Hindlimb muscle (tissue), 1 donor: ENCODE measurements at places on chromosomes 6 and 20.

GRCh38 chr6:34248198-34248726 lies 544 bp downstream of the SMIM29 start:
- DNase-seq: no peak

DNA sequence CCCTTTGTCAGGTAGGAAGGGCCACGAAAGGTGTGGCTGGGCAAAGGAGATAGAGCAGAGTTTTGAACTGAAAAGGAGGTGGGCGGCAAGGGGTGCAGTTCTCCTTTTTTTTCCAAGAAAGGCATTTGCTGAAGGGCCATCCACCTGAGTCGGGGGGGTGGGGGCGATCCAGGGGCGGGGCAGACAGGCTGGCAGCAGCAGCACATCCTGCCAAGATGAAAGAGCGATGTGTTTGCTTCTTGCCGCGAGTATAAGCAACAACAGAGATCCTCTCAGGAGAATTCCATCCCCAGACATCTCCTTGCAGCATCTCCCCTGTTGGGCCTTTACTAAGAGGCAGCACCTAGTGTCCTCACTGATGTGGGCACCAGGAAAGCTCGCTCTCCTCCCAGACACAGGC lies 516.5 kb downstream of the CD83 start:
- DNase-seq: no peak

GRCh38 chr20:59453759-59454560 lies 150.4 kb upstream of the PHACTR3 start:
- DNase-seq: peak; percentile 78

GRCh38 chr20:35912881-35913280 lies 41.4 kb downstream of the SCAND1 start:
- no peak for DNase-seq

- DNase-seq: no peak
These were observed 1286.2 kb upstream of the EYS start for GRCh38 chr6:66993272-66993671.

GRCh38 chr6:118875672-118876071 lies 18.3 kb upstream of the ASF1A start:
- DNase-seq: no peak

- no peak for DNase-seq
These were observed 2.9 kb downstream of the COL20A1 start for GRCh38 chr20:63295846-63296245.

DNA sequence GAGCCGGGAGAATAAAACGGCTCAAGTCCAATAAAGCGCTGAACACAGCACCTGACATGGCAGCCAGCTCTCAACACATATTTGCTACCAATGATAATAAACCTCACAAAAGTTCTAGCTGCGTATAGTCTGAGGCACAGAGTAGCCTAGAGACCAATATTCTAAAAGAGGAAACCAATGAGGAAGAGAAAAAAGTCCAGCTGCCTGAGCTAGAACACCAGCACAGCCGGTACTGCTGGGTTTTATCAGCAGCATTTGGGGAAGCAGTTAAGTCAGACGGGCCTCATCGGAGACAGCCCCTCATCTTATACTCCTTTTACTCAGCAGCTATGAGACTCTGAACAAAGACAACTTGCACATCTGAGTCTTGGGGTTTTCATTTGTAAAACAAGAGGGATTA lies 2.4 kb upstream of the RTF2 start:
- no peak for DNase-seq

- DNase-seq: no peak
These were observed 41.2 kb downstream of the ZC3H12D start for GRCh38 chr6:149443411-149444181.

DNA sequence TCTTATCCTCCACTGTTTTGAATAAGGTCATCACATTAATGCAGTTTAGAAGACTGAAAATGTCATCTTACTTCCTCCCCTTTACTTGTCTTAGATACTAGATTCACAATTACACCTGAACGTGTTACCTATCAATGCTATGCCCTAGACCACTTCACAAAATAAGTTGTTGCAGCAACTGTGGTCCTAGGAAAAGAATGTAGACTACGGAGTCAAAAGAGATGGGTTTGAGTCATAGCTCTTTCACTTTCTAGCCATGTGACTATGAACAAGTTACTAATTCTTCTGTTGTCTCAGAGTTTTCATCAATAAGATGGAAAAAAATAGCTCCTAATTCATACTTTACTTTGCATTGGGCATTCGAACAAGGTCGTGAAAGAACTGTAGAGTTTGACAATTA lies 164.3 kb upstream of the PREP start:
- no peak for DNase-seq

DNA sequence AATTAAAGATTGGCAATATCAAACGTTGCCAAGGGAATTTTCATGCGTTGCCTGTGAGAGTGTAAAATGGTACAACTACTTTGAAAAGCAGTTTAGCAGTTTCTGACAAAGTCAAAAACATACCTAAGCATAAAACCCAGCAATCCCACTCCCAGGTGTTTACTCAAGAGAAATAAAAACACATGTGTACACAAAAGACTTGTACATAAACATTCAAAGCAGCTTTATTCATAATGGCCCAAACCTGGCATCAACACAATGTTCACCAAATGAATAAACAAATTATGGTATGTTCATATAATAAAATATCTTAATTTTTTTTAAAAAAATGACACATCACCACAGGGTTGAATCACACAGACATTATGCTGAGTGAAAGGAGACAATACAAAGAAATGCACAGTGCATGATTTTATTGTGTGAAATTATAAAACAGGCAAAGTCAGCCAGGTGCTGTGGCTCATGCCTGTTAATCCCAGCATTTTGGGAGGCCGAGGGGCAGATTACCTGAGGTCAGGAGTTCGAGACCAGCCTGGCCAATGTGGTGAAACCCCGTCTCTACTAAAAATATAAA lies 240.4 kb upstream of the MARCKS start:
- DNase-seq: no peak

DNA sequence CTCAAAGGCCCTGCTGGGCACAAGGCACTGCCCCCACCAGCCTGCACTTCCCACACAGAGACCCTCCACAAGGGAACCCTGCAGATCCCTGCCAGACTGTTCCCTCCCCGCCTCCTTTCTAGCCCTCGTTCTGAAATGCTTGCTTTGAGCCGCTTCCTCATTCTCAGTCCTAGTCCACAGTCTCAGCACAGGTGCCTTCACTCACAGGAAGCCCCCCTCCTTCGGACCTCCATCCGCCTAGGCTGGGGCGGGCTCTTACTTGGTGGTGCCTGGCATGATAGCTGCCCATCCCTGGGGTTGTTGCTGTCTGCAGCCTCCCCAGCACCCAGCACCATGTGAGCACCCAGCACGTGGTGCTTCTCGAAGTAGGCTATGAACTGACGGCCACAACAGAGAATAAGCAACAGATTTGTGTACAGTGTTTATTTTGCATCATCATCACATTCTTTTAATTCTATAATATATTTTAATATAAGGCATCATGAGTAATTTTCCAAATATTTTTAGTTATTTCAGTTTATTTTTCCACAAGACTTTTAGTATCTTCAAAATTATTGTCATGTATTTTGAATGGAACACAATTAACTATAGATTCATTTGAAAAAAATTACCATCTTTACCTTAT lies 12.3 kb downstream of the CST5 start:
- no peak for DNase-seq

DNA sequence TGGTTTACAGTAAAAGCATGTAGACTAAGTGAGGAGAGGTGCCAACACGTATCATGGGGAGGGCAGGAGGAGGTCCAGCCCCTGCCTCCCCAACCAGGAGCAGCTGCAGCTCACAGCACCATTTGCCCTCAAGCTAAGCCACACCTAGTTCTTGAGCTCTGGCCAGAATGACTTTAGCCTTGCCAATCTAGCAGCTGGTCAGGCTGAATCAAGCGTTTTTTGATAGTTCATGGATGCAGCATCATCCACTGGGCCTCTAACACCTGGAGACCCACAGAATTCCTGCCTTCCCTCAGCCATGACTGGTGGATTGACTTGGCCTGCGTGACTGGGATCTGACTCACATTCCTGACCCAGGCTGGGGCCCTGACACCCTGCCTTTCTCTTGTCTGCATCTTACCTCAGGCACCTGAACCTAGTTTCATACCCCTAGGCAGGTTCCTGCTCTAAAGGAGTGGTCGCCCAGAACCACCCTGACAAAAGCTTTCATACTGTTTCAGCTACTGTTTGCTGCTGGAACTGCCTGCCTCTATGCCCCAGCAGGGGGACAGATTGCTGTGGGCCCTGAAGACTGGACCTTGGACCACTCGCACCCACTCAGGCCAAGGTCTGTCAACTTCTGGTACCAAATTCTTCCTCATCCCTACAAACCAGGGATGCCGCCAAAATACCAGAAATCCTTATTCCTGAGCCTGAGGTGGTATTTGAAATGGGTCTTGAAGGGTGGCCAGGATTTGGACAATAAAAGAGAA lies 122.3 kb downstream of the QRSL1 start:
- DNase-seq: no peak

- DNase-seq: no peak
These were observed 193.1 kb upstream of the SHLD1 start for GRCh38 chr20:5557123-5557522.

GRCh38 chr6:149809798-149810197 lies 54.4 kb downstream of the LRP11 start:
- DNase-seq: no peak

DNA sequence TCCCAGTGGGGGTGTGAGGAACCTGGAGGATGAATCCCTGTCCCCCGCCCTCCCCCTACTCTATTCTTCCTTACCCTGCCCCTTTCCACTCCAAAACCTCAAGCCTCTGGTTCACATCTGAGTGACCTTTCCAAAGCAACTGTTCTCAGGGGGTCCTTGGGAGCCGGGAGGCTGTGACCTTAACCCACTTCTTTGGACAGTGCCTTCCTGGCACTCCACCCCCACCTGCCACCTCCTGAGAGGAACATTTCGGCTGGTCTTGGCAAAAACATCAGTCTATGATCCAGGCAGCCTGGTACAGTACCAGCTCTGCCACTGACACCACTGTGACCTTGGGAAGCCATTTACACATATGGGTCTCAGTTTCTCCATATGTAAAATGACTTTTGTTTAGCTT lies 121.7 kb downstream of the MRPL14 start:
- no peak for DNase-seq

- DNase-seq: no peak
These were observed 2.1 kb downstream of the COMMD7 start for GRCh38 chr20:32741151-32741550.

- DNase-seq: peak; percentile 4
These were observed 397.1 kb downstream of the ARHGAP18 start for GRCh38 chr6:129312880-129313279.
